ENCODE measurements at places on chromosomes 3 and 15.

DNA sequence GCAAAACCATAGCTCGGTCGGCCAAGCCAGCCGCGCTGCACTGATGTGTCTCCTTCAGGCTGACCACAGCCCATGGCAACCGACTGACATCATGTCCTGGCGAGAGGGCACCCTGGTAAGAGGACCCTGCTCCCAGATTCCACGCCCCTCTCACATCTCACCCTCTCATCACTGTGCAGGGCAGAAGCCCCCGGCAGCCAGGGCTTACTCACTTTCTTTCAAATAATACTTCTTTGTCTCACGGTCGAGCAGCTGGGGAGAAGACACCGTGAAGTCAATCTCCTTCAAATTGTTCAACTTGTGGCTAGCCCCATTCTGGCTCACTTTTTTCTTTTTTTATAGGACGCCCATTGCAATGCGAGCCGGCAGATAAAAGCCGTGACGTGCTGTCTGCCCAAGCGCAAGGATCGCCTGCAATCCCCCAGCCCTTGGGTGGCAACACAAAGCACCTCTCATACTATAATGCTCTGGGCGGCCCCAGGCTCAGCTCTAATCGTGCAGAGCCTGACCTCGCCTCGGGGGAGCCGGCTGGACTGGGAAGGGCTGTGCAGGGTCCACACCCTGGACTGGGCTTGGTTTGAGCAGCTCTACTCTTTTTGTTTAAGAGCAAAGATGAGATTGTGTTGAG is 33.6 kb downstream of the VGLL4 start:
- DNase-seq = no peak

- DNase-seq = no peak
These were observed 283.6 kb downstream of the UACA start for GRCh38 chr15:70479785-70480184.

DNA sequence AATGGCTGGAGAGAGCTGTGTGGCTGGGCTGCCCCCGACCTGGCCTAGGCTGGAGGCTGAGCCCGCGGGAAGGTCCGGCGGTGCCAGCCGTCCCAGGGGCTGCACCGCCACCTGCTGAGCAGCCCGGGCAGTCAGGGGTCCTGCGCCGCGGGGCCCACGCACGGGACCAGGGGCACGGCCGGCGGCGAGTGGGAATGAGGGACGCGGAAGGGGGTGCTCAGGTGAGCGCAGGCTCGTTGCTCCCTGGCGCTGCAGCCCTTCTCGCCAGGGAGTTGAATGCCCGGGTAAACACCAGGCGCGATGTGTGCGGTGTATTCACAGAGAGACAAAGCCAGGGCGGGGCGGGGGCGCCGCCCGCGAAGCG is 666 bp upstream of the SEMA3F start:
- no peak for DNase-seq

- no peak for DNase-seq
These were observed 31.3 kb upstream of the TMEM115 start for GRCh38 chr3:50390508-50391224.

GRCh38 chr15:23629234-23629805 is 18.3 kb downstream of the MAGEL2 start:
- DNase-seq = no peak

- DNase-seq = no peak
These were observed 104.5 kb downstream of the NSUN3 start for GRCh38 chr3:94167346-94167745.

- no peak for DNase-seq
These were observed 16.3 kb downstream of the SLC6A20 start for GRCh38 chr3:45779746-45780735.

GRCh38 chr3:191361456-191361855 is 31.1 kb upstream of the UTS2B start:
- DNase-seq = no peak

DNA sequence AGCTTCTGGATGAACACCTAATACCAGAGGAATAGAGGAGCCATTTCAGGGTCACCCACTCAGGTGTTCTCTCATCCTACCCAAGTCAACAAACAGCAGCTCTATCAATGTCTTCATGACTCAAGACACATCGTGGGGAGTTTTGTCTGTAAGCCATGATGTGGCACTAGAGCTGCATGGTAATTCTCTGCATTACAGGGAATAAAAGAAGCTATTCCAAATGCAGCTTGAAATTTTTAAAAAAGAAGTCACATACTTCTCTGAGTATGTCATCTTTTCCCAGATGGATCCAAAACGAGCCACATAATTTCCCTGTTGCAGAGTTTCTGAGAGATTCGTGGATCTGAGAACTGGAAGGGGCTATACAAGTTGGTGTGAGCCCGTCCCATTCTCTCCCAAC is 6.1 kb upstream of the THSD4 start:
- DNase-seq = no peak

DNA sequence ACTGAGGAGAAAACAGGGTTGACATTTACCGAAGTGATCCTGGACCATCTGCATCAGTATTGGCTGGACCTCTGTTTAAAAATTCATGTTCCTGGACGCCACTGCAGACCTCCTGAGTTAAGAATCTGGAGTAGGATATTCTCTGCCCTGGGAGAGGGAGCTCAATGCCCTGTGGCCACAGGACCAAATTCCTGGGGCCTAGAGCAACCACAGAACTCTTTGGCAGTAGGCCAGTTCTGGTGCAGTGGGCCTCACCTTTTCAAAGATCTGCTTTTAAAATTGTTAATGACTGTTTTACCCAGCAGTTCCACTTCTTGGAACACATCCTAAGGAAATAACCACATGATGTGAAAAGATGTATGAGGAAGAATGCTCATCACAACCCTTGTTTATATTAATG is 133.3 kb upstream of the ADPGK start:
- no peak for DNase-seq

- no peak for DNase-seq
These were observed 207.0 kb downstream of the SUCLG2 start for GRCh38 chr3:67447393-67447792.
